ENCODE measurements at places on chromosomes 12 and 14.

DNA sequence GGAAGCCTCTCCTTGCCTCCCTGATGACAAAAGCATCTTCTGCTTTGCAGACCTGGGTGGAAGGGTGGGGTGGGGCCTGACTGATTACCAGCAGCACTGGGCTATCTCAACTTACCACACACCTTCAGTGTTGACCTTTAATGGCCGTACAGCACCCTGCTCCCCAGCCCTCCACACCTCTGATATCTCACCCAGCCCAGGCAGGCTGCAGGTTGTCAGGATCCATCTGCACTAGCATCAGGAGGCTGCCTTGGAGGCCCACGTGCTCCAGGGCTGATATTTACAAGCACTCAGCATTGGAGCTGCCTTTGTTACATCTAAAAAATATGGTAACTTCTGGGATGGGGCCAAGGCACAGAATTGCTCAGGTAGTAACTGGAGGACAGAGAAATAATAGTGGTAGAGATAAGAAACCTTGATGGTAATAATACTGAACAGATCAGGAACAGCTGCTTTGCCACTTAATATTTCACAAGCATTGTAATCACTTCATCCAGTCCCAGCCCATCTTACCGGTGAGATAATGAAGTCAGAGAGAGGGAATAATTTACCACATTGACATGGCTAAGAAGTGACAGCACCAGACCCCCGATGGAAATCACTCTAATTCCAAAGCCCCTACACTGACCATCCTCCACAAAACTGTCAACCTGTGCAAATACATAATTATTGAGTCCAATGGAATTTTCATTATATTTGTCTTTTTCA lies 125.2 kb upstream of the RFLNA start:
- no peak for DNase-seq

GRCh38 chr12:26928661-26929060 lies 9.1 kb downstream of the INTS13 start:
- DNase-seq, result no peak

GRCh38 chr12:124923905-124924734 lies 9.7 kb upstream of the UBC start:
- no peak for DNase-seq

DNA sequence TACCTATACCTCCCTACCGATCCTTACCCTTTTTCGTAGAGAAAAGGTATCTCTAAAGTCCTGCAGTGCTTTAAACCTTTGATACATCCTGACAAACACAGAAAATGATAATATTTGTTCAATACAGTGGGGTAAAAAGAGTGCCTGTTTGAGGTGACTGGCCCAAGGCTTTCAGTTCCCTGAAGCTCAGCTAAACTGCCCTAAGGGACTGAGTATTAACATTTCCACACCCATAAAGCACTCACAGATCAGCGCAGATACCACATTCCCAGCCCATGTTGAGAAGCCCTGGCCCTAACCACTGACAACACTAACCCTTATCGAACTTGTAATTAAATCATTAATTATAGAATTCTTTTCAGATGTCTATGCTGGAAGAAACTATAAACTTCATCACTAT lies 108.7 kb downstream of the DIP2B start:
- DNase-seq, result no peak

- DNase-seq, result no peak
Measured at GRCh38 chr14:68491793-68492192, 301.1 kb downstream of the ZFP36L1 start.

- no peak for DNase-seq
Measured at GRCh38 chr14:85248881-85249635, 280.9 kb upstream of the FLRT2 start.

- DNase-seq, result no peak
Measured at GRCh38 chr12:49489720-49490119, 49.1 kb upstream of the KCNH3 start.

GRCh38 chr14:72049462-72049861 lies 117.2 kb downstream of the RGS6 start:
- no peak for DNase-seq

- no peak for DNase-seq
Measured at GRCh38 chr12:12590961-12591360, 20.7 kb upstream of the CREBL2 start.

DNA sequence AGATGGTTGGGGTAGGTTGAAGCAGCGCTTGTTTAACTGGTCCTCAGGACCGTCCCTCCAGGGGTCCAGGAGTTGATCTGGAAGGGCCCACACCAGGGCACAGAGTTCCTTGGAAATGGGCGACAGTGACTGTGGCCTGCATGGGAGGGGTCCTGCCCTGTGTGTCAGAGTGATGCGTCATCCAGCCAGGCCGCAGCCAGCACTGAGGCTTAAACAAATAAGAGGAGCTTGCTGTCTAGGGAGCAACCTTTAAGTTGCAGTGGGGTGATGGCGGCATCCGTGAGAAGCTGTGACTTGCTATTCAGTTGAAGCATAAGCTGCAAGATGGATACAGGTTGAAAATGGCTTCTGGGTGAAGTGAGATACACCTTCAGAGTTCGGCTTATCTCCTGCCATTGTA lies 20.2 kb downstream of the DCAF4 start:
- DNase-seq, result no peak

DNA sequence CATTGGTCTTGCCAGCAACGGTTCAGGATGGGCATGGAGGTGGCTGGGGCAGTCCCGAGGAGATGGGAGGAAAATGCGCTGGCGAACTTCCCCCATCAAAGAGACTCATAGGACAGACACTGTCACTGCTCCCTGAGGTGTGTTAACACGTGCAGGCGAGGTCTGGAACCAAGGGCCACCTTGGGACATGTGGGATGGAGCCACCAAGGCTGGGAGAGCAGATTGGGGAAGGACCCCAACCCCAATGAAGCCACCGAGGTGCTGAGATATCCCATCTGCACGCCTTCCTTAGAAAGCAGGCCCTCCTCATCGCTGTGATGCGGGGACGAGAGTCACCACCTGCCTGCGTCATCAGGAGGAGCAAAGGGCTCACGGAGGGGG lies 16.9 kb upstream of the BEGAIN start:
- no peak for DNase-seq

- DNase-seq, result no peak
Measured at GRCh38 chr14:80554139-80554538, 342.8 kb upstream of the DIO2 start.

- no peak for DNase-seq
Measured at GRCh38 chr14:59897757-59898383, 22.1 kb upstream of the LRRC9 start.

GRCh38 chr12:130013771-130014484 lies 110.1 kb upstream of the TMEM132D start:
- DNase-seq, result no peak

GRCh38 chr14:56881181-56881580 lies 70.9 kb upstream of the OTX2 start:
- no peak for DNase-seq

DNA sequence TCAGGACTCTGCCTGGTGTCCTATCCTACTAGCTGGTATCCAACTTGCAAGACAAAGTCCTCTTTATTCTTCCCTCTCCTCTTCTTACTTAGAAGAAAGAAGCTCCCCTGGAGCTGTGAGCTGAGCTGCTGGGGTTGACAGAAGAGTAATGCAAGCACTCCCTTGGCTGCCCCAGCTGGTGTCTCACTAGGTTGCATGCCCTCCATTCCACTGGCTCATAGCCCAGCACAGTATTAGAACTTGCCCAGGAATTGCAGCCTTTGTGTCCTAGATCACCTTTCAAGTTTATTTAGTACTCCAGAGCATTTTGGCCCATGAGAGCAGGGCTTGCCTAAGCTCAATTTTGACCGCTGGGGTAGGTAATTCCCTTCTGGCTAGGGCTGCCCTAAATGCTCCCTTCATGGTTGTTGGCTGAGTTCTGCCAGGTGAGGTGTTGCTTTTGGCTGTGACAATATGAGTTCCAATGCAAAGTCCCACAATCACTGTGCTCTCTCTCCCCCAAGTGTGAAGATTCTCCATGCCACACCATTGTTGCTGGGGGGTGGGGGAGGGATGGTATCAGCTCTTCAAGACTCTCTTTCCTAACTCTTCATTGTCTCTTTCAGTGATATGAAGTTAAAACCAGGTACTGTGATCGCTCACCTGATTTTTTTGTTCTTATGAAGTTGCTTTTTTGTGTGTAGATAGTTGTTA lies 317.4 kb upstream of the DDHD1 start:
- DNase-seq, result no peak

GRCh38 chr12:75685617-75686225 lies 174.3 kb upstream of the KRR1 start:
- no peak for DNase-seq

DNA sequence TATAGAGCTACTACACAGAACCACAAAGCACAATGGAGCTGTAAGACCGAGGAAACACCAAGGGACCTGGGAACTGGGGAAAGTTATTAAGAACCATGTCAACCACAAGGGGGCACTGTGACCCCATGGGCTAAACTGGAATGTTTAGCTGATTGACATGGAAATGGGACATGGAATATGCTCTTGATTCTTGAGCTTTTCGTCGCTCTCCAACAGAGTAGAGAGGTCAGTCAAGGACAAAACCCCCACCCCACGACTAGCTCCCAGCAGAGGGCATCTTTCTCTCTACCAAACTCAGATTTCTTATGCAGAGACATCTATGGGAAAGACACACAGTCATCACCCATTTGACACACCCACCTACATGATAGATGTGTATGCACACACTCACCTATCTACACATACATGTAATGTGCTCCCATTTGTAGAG lies 10.1 kb downstream of the NDRG2 start:
- peak; percentile 81 for DNase-seq

- DNase-seq, result no peak
Measured at GRCh38 chr14:63474111-63474510, 69.1 kb downstream of the PPP2R5E start.

- DNase-seq, result no peak
Measured at GRCh38 chr12:70983692-70984091, 63.2 kb upstream of the PTPRR start.

GRCh38 chr12:57241402-57242310 lies 9.3 kb downstream of the STAC3 start:
- no peak for DNase-seq

GRCh38 chr12:39526974-39527373 lies 84.1 kb upstream of the KIF21A start:
- no peak for DNase-seq

GRCh38 chr14:64510825-64511671 lies 6.5 kb downstream of the ZBTB1 start:
- DNase-seq, result peak; percentile 45
